ENCODE measurements at places on chromosomes 4 and X.

GRCh38 chr4:152374153-152374552 is 161.7 kb downstream of the FBXW7 start:
- DNase-seq, result no peak

- no peak for DNase-seq
Observed at GRCh38 chr4:165217325-165217724, 10.0 kb downstream of the KLHL2 start.

DNA sequence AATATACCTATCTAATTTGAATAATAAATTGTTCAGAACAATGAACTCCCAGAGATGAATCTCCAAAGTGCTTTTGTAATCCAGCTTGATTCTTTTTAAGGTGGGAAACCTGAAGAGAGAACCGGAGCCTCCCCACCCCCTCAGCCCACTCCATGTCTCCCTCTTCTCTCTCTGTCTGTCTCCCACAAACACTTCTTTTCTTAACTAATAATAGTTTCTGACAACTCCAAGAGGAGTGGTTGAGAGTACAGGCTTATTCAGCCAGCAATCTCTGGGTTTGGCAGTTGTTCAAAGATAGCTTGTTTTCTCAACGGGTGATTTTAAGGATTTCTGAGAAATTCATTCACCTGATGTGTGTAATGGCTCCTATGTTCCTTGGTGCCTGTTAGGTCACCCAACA is 23.4 kb downstream of the PPP4R3C start:
- no peak for DNase-seq

DNA sequence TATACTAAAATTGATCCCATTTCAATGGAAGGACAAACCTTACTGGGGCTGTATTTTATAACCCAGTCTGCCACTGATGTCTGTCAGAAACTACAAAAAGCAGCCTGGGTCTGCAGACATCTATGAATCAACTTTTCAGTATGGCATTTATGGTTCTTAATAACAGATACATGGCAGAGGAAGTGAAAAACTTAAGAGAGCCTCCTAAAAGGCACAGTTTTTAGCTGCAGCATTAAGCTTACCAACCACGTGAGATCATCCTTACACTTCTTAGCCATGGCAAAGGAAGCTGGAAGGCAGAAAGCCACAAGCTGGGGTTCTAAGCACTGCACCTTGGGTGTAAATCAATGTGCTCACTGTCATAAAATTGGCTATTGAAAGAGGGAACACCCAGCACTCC is 16.6 kb upstream of the UGT2B17 start:
- no peak for DNase-seq

- no peak for DNase-seq
Observed at GRCh38 chrX:106263817-106264216, 95.7 kb downstream of the PWWP3B start.

- DNase-seq, result no peak
Observed at GRCh38 chrX:38652934-38653442, 91.6 kb downstream of the TSPAN7 start.

- no peak for DNase-seq
Observed at GRCh38 chr4:39563346-39563847, 36.2 kb upstream of the UGDH start.
